ENCODE measurements at places on chromosomes 3 and 15.

GRCh38 chr3:148149556-148149955, 548.1 kb upstream of the AGTR1 start:
- DNase-seq = no peak

DNA sequence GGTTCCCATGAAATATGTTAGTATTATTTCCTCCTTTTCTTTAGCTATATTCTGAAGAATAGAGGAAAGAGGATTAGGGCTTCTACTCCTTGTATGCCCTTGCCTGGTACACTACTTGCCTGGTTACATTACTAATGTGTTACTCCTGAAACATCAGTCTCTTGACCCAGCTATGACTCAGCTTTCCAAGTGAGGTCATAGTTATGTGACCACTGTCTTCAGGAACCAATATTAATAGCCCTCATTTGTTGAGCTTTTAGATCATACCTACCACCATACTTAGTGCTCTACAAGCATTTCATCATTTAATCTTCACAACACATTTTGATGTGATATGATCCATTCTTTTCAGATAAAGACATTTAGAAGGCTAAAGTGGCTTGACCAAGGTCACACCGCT, 60.3 kb downstream of the CMSS1 start:
- no peak for DNase-seq

- DNase-seq = no peak
Measured at GRCh38 chr3:10531031-10531430, 25.6 kb upstream of the ATP2B2 start.

DNA sequence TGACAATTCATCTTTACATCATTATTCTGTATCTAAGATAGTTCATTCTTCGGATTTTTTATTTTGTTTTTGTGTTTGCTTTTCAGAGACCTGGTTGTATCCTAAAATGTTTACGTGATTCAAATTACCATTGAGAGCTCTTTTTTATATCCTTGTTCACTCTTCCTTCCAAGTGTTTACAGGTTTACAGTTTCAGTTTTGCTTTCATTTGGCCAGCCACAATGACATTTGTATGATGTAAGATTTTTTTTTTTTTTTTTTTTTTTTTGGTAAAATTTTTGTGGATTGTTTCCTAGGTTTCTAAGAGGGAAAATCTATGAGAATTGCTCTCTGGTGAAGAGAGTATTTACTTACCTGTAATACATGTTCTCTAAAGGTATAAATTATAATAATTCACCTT, 55.0 kb downstream of the SETD5 start:
- DNase-seq = no peak

DNA sequence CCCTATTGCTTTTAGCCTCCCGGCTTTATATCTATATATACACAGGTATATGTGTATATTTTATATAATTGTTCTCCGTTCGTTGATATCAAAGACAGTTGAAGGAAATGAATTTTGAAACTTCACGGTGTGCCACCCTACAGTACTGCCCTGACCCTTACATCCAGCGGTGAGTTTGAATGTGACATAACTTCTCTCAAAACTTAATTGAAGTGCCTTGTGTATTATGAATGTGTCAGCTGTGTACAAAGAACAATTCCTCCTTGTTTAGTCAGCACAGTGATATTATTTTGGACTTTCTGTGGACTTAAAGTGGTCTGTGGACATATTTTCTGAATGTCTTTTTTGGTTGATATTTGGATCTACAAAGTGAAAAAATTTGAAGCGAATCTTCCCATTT, 220 bp downstream of the TP63 start:
- no peak for DNase-seq

DNA sequence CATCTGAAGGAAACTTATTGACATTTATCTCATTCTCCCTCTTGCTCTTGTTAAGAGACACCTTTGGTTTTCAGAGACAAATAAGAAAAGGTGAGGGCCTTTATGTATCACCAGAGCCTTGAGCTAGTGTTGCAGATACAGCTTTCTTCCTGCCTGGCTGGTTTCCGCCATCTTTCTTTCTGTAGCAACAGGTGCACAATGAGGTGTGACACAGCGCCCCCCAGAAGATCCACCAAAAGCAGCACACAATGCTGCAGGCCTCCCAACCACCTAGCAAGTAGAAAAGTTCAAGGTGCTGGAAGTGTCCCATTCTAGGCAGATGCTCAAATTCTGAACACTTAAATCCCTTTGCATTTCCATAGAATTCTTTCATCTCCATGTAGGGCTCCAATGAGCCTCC, 106.6 kb downstream of the FOXP1 start:
- no peak for DNase-seq

GRCh38 chr15:66102563-66103292, 150.8 kb downstream of the MEGF11 start:
- DNase-seq = no peak

- DNase-seq = no peak
Measured at GRCh38 chr3:79467721-79468120, 300.1 kb downstream of the ROBO1 start.

DNA sequence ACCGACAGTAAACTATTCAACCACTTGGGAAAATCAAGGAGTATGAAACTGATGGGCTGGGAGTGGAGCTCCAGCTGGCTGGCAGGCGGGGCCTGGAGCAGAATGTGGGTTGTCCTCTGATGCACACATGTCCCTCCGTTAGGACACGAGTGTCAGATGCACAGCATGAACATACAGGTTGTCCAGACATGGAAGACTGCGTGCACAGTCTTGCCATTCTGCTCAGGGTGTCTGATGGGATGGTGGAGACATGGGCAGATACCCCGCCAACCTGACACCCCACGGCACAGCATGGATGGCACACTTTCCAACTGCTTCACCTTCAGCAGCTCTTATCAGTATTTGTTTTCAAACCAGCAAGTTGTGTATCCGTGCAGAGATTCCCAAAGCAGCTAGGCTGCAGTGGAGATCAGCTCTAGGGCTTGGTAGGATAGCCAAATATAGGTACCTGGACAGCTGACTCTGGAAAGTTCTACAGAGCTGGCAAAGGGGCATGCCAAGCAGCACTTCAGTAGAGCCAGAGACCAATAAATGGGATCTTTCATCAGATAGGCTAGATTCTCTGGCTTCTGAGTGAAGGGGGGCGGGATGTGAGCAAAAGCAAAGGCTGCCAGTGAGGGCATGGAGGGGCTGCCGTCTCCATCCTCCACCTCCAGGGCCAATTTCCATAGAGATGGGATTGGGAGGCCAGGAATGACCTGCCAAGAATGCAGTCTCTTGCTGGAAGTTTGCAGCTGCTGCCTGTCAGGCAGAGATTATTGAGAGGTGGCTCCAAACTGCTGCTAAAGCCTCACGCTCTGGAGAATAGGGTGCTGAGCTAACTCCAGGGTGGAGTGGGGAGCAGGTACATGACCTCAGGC, 47.2 kb upstream of the KY start:
- DNase-seq = no peak

- DNase-seq = no peak
Measured at GRCh38 chr15:101490408-101490891, 943 bp upstream of the PCSK6 start.

GRCh38 chr3:41673650-41674049, 288.3 kb downstream of the ULK4 start:
- no peak for DNase-seq

- DNase-seq = no peak
Measured at GRCh38 chr3:54259636-54260035, 137.3 kb downstream of the CACNA2D3 start.

DNA sequence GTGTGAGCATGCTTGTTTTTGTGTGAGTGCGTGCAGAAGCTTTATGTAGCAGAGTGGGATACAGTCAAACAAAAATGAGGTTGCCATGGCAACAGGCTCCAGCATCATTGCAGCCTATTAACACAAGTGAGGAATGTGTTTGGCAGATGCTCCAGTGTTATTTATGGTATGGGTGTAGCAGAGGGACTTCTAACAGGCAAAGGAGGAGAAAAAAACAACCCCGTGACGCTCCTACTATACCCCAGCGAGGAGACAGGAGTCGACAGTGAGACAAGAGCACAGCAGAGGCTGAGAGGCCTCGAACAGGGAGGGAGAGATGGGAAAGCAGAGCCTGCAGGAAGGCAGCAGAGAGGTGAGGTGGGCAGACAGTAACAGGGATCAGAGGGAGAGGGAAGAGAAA, 4.9 kb downstream of the ADCY5 start:
- DNase-seq = no peak

DNA sequence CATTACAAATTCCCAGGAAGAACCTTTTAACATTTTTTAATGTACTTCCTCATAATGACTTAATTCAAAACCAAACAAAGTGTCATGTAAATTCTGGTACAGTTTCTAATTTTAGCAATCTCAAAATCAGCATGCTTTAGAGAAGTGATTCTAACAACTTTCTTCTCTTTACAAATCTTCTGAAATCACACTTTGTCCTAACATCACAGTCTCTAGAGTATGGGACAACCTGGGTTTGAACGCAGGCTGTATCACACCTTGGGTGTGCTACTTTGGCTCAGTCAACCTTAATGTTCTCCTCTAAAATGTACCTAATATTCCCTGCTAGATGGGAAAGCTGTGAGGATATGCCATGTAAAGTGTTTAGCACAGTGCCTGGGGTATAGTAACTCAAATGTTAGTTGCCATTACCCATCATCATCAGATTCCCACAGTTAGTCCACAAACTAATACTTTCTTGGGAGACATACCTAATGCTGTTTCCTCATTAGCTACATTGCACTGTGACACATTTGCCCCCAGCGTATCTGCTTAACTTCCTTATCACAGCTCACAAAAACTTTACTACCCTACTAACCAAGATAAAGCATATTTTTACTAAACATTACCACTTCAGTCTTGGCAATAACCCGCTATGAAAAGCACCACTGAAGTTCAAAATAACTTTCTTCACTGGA, 3.1 kb downstream of the TSPAN3 start:
- DNase-seq = no peak

- DNase-seq = no peak
Measured at GRCh38 chr15:85164841-85165466, 183.3 kb downstream of the PDE8A start.

DNA sequence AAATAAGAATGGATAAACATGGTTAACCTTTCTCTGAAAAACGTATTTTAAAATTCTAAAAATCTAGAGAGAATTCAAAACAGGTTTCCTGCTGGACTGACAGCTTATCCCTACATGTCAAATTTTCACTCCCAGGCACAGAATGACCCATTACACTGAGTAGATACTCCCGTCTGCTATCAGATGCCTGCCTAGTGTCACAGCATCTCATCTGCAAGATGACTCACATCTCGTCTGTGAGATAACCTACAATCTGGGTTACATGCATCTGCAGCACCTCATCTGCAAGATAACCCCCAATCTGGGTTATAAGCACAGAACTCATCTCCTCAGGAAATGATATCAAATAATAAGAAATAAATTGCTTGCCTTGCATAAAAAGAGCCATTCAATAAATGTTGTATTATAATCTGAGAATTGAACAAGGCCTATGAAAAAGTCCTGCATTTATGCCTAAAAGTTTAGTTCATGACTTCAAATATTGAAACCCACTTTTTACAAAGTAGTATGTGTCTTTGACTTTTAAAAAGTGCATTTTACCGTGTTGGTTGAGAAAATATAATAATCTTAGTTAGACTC, 188.3 kb upstream of the THBS1 start:
- DNase-seq = no peak

Data from activated T-helper 2 cell treated with anti-CD3 and anti-CD28 coated beads, Interferon-gamma antibody, Interleukin-2, Interleukin-4, amounts not matched to agents 10 μg/mL and 5 μg/mL and 100 μg/mL, durations not matched to agents 14 hours and 24 hours and 36 hours (primary cell).